ENCODE measurements at places on chromosomes 6 and 20.
A peak's percentile ranks its signal among the peaks of the same experiment; 100 is the strongest.

- DNase-seq, result no peak
Measured at GRCh38 chr6:130760006-130760405, 67.2 kb upstream of the SMLR1 start.

- no peak for DNase-seq
Measured at GRCh38 chr6:113401231-113401630, 455.9 kb upstream of the MARCKS start.

DNA sequence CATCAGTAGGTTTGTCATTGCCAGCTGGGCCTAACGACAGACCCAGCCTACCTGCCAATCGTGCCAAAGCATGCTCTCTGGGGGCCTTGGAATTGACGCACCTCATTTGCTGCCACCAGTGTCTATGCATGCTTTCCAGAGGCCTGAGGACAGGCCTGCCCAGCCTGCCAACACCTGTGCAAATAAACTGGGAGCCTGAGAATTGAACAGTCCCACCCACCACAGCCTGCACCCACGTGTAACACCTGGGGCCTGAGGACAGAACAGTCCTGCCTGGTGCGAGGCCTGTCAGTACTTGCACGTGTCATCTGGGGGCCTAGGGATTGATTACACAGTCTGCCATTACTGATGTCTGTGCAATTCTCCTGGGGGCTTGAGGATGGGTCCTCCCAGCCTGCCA lies 6.2 kb upstream of the RNF217 start:
- no peak for DNase-seq

DNA sequence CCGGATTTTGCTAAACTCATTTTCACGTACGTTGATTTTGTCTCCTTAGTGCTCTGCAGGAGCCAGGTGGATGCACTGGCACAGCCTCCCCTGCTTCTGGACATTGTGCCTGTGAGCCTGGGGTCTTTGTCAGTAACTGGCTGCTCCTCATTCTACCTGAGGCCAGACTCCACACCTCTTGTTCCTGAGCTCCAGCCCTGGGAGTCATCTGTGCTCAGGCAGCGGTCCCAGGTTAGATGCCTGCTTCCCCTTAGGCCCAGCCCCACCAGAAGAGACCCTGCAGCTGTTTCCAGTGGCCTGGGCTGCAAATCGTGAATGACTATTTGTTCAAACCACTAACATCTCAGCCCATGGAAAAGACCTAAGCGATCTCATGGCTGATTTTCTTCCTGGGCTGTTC lies 129.1 kb downstream of the ERMARD start:
- peak; percentile 50 for DNase-seq

GRCh38 chr6:3345836-3346235 lies 87.1 kb downstream of the PSMG4 start:
- DNase-seq, result no peak

- DNase-seq, result no peak
Measured at GRCh38 chr6:90375681-90376439, 79.2 kb upstream of the BACH2 start.

GRCh38 chr6:137763886-137764285 lies 103.2 kb upstream of the TNFAIP3 start:
- DNase-seq, result no peak

- no peak for DNase-seq
Measured at GRCh38 chr20:25356271-25356933, 34.2 kb downstream of the ABHD12 start.

DNA sequence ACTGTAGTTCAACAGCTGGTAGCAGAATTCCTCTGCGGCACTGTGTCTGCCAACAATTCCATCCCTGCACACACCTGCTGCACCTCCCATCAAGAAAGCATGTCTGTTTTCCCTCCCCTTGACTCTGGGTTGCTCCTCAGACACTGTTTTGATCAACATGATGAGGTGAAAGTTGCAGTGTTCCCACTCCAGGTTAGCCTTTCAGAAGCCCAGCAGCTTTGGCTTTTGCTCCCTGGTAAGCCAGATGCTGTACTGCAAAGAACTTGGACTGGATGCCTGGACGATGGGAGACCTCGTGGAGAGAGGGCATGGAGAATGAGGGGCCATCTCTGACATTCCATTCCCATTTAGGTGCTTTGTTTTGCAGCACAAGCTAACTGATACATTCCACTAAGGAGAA lies 79.1 kb upstream of the MAFB start:
- peak; percentile 36 for DNase-seq

- no peak for DNase-seq
Measured at GRCh38 chr20:47748823-47749222, 36.5 kb downstream of the SULF2 start.

DNA sequence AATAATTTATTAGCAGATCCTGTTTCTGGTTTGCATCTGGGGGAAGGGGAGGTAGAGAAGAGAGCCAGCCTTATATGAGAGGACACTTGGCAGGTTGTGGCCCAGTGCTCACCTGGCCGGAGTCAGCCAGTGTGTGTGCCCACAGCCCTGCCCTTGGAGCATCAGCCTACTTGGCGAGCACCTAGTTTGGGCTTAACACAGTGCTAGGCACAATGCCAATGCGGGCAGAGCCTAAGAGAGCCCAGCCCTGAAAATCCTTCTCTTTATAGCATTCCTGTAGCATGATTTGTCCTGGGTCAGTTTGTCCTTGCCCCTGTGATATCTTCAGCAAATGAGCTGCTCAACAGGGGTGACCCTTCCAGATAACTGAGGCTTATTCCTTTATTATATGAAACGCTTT lies 73.0 kb downstream of the SLX4IP start:
- no peak for DNase-seq

DNA sequence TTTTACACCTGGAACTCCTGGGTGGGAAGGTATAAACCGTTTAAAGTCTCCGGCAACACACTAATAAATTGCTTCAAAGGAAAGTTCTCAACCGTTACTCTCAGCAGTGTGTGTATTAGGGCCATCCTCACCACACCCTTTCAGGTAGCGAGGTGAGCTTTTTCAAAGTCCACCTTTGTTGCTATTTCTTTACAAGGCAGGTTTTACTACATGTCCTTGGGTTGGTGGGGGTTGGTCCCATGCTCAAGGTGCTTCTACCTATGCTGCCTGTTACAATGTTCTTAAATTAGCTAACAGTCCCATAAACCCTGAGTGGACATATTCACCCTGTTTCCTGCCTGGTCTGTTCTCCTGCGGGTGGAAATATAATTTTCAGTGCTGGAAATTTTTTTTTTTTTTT lies 13.2 kb upstream of the OSER1 start:
- DNase-seq, result no peak

- DNase-seq, result no peak
Measured at GRCh38 chr6:106927531-106928398, 46.8 kb downstream of the CD24 start.

DNA sequence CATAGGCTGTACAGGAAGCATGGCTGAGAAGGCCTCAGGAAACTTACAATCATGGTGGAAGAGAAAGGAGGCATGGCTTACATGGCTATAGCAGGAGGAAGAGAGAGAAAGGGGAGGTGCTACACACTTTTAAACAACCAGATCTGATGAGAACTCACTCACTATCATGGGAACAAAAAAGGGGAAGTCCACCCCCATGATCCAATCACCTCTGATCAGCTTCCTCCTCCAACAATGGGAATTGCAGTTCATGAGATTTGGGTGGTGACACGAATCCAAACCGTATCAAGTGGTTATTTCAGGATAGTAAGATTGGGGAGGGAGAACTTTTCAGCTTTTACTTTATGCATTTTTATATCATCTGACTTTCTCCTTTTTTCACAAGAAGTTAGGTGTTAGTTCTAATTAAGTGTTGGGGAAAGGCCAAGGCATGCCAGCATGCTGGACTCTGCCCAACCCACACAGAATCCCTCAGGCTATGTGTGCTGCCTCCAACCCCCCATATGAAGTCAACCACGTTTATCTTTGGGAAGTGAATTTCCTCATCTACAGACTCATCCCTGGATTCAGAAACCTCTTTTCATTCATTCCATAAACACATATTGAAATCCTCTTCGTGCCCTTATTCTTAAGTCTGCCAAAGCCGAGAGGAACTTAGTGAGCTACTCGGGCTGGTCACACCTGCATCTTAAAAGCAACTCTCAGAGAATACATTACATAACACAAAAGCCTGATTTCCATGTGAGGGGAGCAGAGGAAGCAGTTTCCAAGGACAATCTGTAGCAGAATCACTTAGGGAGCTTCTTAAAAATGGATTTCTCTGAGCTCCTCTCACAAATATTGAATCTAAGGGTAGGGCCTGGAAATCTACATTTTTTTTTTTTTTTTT lies 16.7 kb upstream of the CLIC5 start:
- no peak for DNase-seq

- DNase-seq, result no peak
Measured at GRCh38 chr6:155330133-155330734, 15.9 kb upstream of the TFB1M start.

- peak; percentile 74 for DNase-seq
Measured at GRCh38 chr6:154615483-154616025, 105.1 kb upstream of the CNKSR3 start.

- no peak for DNase-seq
Measured at GRCh38 chr6:24537082-24537699, 42.4 kb downstream of the ALDH5A1 start.

DNA sequence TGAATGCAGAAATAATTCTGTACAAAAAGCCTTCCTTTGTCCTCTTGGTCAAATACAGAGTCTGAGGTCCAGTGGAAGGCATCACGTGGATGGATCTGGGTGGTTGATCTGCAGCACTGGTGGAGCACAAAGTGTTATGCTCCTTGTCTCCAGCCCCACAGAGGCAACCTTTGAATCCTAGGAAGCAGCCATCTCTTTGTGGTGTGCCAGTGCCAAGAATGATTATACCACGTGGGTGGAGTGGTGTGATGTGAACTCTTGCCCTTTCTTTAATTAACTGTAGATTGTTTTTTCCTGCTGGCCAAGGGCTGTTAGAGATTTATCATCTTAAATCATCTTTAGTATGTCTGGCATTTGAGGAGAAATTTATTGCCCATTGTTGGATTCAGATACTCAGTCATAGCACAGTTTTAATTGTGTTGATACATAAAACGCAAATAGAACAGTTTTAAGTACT lies 31.1 kb downstream of the NCOA7 start:
- no peak for DNase-seq

GRCh38 chr6:15715851-15716250 lies 53.0 kb upstream of the DTNBP1 start:
- no peak for DNase-seq

DNA sequence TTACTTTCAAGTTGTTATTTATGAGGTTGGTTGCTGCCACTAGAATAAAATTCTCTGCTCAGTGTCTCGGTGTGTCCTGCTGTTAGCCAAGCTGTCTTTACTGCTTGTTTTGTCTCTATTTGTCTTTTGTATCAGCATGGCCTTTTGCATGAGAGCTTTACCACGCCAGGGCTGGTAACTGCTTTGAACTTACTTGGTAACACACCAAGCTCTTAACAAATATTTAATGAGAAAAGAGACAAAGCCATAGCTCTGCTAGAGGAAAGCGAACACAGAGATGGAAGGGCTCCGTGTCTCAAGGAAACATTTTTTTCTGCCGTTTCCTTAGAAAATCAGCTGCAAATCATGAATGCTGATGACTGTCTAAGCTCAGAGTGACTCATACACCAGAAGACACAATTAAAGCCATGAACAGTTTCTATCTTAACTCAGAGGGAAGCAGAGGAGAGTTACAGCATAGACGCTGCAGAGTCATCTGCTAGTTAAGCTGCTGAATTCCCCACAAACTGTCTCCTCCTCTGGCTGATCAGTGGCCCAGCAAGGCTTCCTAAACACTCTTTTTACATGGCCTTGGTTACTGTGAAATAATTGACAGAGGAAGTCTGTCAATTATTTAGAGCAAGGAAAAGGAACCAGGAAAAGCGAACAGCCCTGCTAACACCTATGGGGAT lies 44.8 kb downstream of the AGPAT4 start:
- DNase-seq, result no peak

- no peak for DNase-seq
Measured at GRCh38 chr6:28489366-28490204, 26.0 kb downstream of the GPX6 start.

DNA sequence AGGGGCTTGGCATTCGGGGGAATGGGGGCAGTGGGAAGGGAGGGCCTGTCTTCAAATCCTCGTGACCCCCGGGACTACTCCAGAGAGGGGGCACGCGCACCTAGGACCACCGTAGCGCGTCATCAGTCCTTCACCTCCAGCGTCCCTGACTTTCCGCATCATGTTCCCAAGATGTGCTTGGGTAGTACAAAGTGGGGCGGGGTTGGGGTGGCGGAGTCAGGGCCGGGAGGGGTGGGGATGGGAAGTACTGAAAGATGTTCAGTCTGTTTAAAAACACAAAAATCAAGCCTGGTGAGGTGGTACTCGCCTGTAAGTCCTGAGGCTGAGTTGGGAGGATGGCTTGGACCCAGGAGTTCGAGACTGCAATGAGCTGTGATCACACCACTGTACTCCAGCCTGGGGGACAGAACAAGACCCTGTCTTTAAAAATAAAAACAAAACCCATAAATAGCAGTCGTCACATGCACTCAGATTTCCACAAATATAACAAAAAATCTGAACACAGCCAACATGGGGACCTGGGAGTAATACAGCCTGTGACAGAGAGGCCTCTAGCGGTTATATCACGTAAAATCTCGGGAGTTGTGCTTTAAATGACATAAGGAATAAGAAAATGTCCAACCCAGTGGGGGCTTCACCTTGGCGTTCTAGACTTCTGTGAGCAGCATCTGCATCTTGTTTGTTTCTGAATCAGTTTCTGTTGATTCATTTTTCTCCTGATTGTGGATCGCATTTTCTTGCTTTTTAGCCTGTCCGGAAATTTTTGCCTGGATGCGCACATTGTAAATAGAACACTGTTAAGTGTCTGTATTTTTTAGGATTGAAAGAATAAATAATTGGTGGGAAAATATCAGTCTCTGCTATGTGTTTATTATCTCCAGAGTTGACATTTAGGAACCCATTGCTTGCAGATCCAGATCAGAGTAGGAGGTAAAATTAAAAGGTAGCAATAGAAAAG lies 698 bp upstream of the LRP11 start:
- DNase-seq, result no peak

DNA sequence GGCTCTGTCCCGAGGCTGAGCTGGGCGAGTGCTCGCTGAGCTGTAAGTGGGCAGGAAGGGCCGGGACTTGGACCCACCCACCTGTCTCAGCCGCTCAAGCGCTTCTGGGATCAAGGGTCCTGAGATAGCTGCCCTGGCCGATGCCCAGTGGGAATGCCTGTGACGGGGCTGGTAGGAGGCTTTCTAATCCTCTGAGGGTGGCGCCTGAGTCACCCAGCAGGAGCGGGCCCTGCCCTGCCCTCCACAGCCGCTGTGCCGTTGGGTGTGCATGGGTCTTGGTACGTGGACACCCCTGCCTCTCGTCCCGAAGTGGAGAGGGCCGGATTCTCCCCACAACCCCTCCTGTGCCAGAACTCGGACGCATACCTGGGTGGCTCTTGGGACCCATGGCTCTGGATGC lies 43.1 kb upstream of the GATA5 start:
- DNase-seq, result no peak

DNA sequence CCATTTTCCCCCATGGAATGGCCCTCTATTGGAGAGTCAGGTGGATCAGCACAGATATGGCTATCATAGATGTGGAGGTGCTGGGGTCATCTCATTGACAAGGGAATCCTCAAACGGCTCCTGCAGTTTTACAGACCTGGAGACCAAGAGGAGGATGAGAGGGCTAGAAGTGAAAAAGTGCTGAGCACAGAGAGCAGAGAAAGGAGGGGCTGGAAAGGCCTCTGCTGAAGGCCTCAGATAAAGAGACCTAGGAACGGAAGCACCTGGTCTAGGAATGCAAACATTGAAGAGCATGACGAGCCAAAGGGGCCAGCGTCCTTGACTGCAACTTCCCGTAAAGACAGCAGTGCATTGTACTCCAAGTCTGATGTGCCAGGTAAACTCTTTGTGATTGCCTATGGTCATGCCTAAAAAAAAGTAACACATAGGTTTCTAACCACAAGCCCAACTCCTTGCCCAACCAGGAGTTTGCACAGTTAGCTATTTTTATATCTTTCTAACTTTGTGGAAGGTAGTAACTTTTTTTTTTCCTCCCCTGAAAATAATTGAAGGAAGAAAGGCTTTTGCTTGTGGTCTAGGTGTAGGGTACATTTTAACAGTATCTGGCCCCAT lies 15.2 kb downstream of the RSPH4A start:
- no peak for DNase-seq
